Smooth muscle cell of trachea (primary cell): ENCODE measurements at places on chromosomes 16 and 17. TPM values are rescaled to one million over a fixed set of nuclear protein-coding genes. Genes with fewer than 3 reads are reported as not detected.

BTBD17 gene
- total RNA-seq, result 0.17 TPM in 1 of 2 replicates, not detected in the other

MMP25 gene
- total RNA-seq, result 0.15 TPM in 1 of 2 replicates, not detected in the other

KRTAP2-3 gene
- not detected in 2 replicates for total RNA-seq

KRT27 gene
- total RNA-seq, result not detected in 2 replicates

KRT25 gene
- total RNA-seq, result not detected in 2 replicates

CFAP97D1 gene
- under 0.01 TPM in 1 of 2 replicates, not detected in the other for total RNA-seq

GNAO1 gene
- under 0.01 and 0.44 TPM in 2 replicates for total RNA-seq

AOC3 gene
- total RNA-seq, result 1.3 and 1.5 TPM in 2 replicates

HES7 gene
- total RNA-seq, result 0.15 and 0.33 TPM in 2 replicates

STH gene
- total RNA-seq, result not detected in 2 replicates

SGCA gene
- total RNA-seq, result 0.73 and 3.3 TPM in 2 replicates

MRTFB gene
- 11.1 and 13.4 TPM in 2 replicates for total RNA-seq

KRTAP3-1 gene
- total RNA-seq, result not detected in 2 replicates

MARCHF10 gene
- not detected in 2 replicates for total RNA-seq

GPR142 gene
- total RNA-seq, result 1.3 TPM in 1 of 2 replicates, not detected in the other

CES3 gene
- total RNA-seq, result 0.66 and 1.9 TPM in 2 replicates

SP6 gene
- under 0.01 and 0.17 TPM in 2 replicates for total RNA-seq

LRRC36 gene
- 0.50 and 0.73 TPM in 2 replicates for total RNA-seq

TMEM100 gene
- total RNA-seq, result 0.99 and 5.4 TPM in 2 replicates

METTL9 gene
- 186 and 207 TPM in 2 replicates for total RNA-seq

GLG1 gene
- total RNA-seq, result 159 and 195 TPM in 2 replicates

HOXB3 gene
- total RNA-seq, result 16.7 and 17.3 TPM in 2 replicates

CCT6B gene
- 1.0 and 1.7 TPM in 2 replicates for total RNA-seq

SMPD3 gene
- total RNA-seq, result 0.33 TPM in 1 of 2 replicates, not detected in the other

CHRNE gene
- total RNA-seq, result 0.87 and 1.2 TPM in 2 replicates

GJC1 gene
- total RNA-seq, result 10.4 and 25.9 TPM in 2 replicates

RTN4RL1 gene
- total RNA-seq, result 0.15 and 0.50 TPM in 2 replicates

OTOP3 gene
- total RNA-seq, result not detected in 2 replicates

SPN gene
- total RNA-seq, result not detected in 2 replicates

MVP gene
- total RNA-seq, result 684 and 723 TPM in 2 replicates

TEX19 gene
- not detected in 2 replicates for total RNA-seq

TOM1L1 gene
- total RNA-seq, result 15.1 and 19.3 TPM in 2 replicates
